ENCODE measurements at places on chromosomes 11 and 22.

DNA sequence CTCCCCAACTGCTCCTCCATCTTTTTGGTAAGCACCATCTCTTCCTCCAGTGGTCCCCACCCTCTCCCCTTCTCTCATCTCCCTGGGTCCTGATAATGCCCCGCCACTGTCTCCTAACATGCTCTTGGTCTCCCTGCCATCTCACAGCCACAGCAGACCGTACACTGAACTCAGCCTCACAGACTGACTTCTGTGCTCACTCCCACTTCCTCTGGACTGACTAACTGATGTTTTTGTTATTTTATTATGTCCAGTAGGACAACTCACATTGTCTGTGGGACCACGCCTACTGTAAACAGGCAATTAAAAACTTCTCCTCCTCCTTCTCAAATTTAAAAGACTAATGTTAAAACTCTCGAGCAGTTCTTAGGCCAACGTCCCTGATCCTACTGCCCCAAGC lies 2.6 kb upstream of the GNAZ start:
- no peak for DNase-seq

- DNase-seq, result peak; percentile 73
Measured at GRCh38 chr22:35023692-35024363, 42.1 kb upstream of the ISX start.

- DNase-seq, result no peak
Measured at GRCh38 chr11:37916331-37916730, 1318.3 kb upstream of the RAG2 start.

DNA sequence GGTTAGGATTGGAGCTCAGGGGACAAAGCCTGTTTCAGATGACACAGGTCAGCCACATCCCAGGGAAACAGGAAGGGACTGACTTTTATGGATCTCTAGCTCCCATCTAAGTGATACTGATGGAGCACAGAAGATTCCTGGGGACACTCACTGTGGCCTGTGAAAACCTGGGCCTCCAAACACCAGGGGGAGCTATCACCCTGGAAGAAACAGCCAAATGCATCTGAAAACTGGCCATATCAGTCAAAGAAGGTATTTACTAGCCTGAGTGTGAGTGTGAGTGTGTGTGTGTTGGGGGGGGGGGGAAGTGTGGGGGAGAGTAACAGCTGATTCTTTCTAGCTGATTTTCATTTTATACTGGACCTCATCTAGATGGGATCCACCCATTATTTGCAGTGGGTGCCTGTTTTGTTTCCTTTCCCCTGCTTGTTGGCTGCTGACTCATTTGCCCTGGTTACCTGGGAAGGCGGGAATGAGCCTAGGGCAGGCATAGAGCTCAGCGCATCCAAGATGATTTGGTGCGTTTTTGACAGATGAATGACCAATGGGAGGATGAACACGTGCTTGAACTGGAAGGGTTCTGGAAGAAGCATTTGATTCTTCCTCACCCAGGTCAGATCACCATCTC lies 284.0 kb downstream of the KIRREL3 start:
- DNase-seq, result peak; percentile 28

DNA sequence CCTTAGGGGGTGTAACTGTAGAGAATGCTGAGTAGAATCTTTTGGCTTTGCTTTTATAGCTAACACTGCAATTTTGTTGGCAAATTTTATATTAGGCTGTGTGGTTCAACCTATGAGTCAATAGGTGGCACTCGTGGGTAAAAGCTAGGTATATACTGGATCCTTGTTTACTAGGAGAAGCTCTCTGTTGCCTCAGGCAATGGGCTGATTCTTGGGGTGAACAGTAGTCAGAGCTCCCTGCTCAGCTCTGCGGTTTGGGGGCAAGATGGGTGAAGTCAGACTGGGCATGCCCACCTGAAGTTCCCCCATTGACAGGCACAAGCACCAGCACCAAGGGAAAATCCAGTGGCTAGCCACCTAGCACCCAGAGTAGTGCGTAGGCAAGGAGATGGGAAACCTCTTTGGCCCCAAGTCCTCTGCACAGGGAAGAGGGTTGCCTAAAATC lies 238.7 kb downstream of the FAM181B start:
- DNase-seq, result no peak

DNA sequence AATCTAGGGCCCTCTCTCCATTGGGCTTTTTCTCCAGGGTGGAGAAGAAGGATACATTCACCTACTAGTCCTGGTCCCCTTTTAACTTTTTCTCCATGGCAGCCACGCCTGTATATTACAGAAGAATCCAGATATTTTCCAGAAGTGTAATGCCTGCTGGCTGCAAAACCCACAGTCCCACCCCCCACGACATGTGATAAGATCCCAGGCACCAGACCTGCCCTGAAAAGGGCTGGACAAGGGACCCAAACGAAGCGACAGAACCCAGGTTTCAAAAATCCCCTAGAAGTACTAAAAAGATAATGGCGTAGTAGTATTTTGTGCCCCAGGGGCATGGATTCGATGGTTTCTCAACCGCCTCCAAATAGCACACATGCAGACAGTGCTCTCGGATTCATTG lies 2.8 kb downstream of the WT1 start:
- DNase-seq, result no peak

- DNase-seq, result no peak
Measured at GRCh38 chr11:29075726-29076125, 941.1 kb downstream of the KCNA4 start.

GRCh38 chr11:57276971-57277675 lies 40.1 kb upstream of the APLNR start:
- DNase-seq, result no peak

DNA sequence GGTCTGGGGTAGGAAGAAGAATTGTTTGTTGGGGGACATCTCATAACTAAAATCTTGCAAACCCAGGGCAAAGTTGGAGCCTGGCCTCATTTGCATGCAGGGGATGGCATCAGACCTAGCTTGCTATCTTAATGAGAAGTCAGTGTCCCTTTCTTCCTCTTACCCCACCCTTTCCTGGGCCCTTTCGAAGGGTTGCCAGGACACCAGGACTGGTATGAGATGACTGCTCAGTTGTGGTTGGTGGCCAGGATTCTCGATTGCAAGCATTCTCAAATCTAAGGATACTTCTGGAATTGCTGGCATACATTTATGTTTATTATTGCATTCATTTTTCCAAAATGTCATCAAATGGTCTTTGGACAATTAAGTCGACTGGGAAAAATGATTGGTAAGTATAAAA lies 131.0 kb downstream of the SLC1A2 start:
- DNase-seq, result no peak
